Liver (tissue), 10 donors: ENCODE measurements at places on chromosomes 5 and 9. TPM values are rescaled to one million over a fixed set of nuclear protein-coding genes. Genes with fewer than 3 reads are reported as not detected.

GRCh38 chr5:93585767-93586385 lies 2.9 kb downstream of the NR2F1 start:
- peak; percentile 29 for DNase-seq

DNA sequence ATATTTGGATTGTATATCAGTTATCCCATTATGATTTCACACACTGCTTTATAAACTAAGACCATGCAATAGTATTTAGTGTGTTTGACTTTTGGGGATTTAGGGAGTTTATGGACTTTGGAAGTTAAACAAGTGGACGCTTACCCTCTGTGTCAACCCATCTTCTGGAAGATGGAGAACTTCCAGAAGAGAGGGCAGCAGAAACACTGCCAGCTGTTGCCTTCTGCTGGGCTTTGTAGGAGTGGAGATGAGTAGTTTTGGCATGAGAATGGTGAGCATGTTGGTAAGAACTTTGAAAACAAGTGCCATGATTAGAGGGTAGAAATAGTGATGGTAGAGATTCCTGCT lies 2.2 kb downstream of the DNAJC25 start:
- DNase-seq, result no peak

GRCh38 chr5:166068547-166069335 lies 2222.7 kb upstream of the WWC1 start:
- no peak for DNase-seq

GRCh38 chr9:109721001-109721400 lies 59.0 kb upstream of the PALM2AKAP2 start:
- no peak for DNase-seq

GRCh38 chr5:59275510-59276324 lies 617.8 kb downstream of the PDE4D start:
- DNase-seq, result no peak

GRCh38 chr5:140362875-140363630 lies 3.1 kb downstream of the SLC4A9 start:
- peak; percentile 88 for DNase-seq

Gene SPATA31D4
- total RNA-seq, result not detected

Gene LHX3
- not detected for total RNA-seq

DNA sequence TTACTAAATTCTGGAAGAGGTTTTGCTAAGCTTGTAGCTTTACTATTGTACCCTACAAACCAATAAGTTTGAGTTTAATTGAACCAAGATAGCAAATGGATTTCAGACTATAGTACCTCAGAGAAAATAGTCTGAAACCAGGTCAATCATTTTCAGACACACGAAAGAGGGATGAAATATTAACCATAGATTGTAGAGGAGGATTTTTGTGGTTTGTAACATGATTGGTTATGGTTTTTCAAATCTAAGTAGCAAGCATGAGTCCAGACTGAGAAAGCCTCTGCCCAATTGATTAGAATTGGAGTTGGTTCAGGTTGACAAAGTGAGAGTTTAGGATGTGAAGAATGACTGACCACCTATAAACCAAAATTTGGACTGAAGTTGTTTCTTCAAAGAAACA lies 562.7 kb upstream of the DMAC1 start:
- no peak for DNase-seq

Gene SNCAIP
- total RNA-seq, result 0.50 TPM

Gene RAB3C
- total RNA-seq, result 0.84 TPM

- no peak for DNase-seq
Observed at GRCh38 chr9:129319938-129320481, 141.9 kb upstream of the IER5L start.

DNA sequence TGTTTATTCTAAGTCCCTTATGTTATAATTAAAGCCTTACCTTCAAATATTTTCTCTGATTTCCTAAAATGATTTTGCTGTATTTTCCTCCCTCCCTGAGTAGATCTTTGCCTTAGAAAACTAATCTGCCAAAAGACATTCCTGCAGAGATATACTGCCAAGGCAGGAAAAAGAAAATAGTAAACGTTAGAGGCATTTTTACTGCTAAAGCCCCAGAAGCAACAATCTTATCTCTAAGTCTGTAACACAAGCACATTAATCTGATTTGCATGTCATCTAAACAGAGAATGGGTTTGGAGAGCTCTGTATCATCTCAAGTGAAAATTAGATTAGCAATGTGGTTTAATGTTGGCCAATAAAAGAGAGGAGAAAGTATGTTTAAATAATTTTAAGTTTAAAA lies 847.7 kb downstream of the MAT2B start:
- DNase-seq, result no peak
